ENCODE measurements at places on chromosomes 7 and 10.

GRCh38 chr7:17631061-17631460, 309.2 kb downstream of the SNX13 start:
- DNase-seq, result no peak

- no peak for DNase-seq
These were observed 184.3 kb upstream of the MBL2 start for GRCh38 chr10:52956861-52957260.

DNA sequence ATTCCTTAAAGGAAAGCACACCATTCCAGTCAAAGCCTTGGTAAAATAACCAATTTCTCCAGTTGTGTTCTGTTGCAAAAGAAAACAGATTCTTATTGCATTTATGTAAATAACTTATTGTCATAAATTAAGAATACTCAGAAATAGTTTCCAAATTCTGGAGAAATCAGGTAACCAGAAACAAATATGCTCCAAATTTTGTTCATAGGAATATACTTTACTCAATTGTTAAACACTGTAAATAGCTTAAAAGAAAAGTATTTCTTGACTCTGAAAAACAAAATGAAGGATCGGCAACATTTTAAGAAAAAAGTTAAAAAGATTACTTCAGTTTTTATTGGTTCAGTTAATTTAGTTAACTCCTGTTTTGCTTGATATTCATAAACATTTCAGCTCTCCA, 67.1 kb upstream of the PIK3CG start:
- DNase-seq, result no peak

- no peak for DNase-seq
These were observed 180.4 kb downstream of the TMEM26 start for GRCh38 chr10:61272781-61273180.

All from suppressor macrophage treated with lipopolysaccharide for 1 hour (primary cell).